Uterus (tissue), 4 donors: ENCODE measurements at places on chromosomes 1 and 21.

DNA sequence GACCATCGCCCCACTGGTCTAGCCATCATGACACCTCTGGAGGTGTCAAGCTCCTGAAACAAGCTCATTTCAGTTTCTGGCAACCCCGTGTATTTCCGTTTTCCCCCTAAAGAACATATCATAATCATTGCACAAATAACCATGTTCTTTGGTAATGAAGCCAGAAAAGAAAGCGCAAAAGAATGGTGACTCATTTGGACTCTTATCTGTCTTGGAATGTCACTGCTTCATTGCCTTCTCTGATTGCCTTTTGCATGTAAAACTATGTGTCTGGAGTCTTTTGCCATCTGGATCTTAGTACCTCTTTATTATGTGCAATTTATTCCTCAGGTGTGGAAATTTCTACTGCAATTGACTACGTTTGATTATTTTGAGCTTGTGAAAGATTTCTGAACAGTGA is 110.5 kb downstream of the COLGALT2 start:
- no peaks in the 10 kb centered on the region for H3K4me1 ChIP-seq
- no peak for DNase-seq
- H3K4me3 ChIP-seq: no peak overlapping the region
- H3K27me3 ChIP-seq: no peaks in the 10 kb centered on the region
- no peaks in the 10 kb centered on the region for H3K36me3 ChIP-seq

- H3K4me1 ChIP-seq: no peaks in the 10 kb centered on the region
- DNase-seq: no peak
- no peaks in the 10 kb centered on the region for H3K36me3 ChIP-seq
- no peak overlapping the region for H3K27ac ChIP-seq
Measured at GRCh38 chr21:45713613-45714012, 70.1 kb downstream of the PCBP3 start.

DNA sequence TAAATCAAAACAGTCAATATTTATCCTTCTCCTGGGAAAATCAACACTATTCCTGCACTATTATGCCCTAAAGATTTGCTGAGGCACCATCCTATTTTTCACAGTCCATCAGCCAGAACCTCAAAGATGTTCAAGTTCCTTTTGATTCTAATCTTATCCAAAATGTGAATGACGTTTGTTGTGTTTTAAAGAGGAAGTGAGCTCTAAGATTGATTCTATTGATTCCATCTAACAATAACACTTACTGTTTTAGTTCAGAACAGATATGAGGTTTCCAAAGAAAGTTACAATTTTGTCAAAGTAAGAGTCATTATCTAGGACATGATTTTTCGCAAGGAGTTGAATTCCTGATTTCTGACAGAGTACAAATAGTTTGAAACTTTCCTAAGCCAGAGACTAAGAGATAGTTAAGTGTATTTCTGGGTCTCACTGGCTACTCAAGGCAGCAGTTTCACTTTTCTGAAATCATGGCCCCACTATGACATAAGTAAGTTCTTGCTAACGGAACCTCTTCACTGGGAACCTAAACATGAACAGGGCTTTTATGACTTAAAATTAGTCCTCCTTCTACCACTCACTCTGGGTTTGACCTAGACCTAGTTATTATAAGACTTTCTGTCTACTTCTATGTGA is 84.7 kb downstream of the LHX9 start:
- H3K27me3 ChIP-seq: no peaks in the 10 kb centered on the region
- H3K4me1 ChIP-seq: no peaks in the 10 kb centered on the region
- no peaks in the 10 kb centered on the region for H3K36me3 ChIP-seq
- no peak overlapping the region for H3K27ac ChIP-seq
- no peak overlapping the region for H3K4me3 ChIP-seq

GRCh38 chr1:24635195-24635843 is 7.8 kb upstream of the SRRM1 start:
- H3K4me3 ChIP-seq: no peak overlapping the region
- no peak overlapping the region for H3K27ac ChIP-seq
- H3K27me3 ChIP-seq: no peaks in the 10 kb centered on the region
- no peaks in the 10 kb centered on the region for H3K4me1 ChIP-seq

DNA sequence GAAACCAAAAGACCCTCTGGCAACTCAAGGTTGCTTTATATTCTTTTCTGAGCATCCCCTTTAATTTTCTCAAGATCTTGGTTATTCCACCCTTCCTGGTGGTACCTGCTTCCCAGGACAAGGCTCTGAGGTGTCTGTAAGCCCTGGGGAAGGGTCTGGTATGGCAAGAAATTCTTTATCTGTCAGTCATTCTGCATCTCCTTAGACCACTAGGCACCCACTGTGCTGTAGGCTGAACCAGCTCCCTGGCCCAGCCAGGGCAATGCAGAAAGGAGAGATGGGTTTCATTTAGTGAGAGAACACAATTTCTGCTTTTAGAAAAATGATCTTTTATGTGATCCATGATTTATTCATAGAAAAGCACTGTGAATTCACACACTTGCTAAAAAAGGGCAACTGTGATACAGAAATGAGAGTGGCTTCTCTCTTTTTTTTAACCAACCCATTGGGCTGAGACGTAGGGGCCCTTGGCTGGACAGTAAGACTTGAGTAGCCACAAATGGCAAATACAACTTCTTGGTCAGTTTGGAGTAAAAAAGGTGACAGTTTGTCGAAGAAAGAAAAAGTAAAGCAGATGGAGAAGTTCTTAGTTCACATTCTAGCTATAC is 4.1 kb downstream of the UROD start:
- no peak for DNase-seq
- no peak overlapping the region for H3K27ac ChIP-seq
- H3K36me3 ChIP-seq: no peaks in the 10 kb centered on the region
- H3K4me1 ChIP-seq: no peaks in the 10 kb centered on the region

- H3K36me3 ChIP-seq: no peaks in the 10 kb centered on the region
- no peak for DNase-seq
- H3K4me3 ChIP-seq: no peak overlapping the region
- no peaks in the 10 kb centered on the region for H3K4me1 ChIP-seq
Measured at GRCh38 chr1:15051882-15052528, 101.5 kb upstream of the TMEM51 start.

- H3K27ac ChIP-seq: no peak overlapping the region
- H3K36me3 ChIP-seq: no peaks in the 10 kb centered on the region
- H3K4me3 ChIP-seq: no peak overlapping the region
Measured at GRCh38 chr1:4175566-4176405, 275.7 kb upstream of the C1orf174 start.
